ENCODE measurements at places on chromosomes 5 and 9. TPM values are rescaled to one million over a fixed set of nuclear protein-coding genes. Genes with fewer than 3 reads are reported as not detected.

- DNase-seq: no peak
Observed at GRCh38 chr9:77834898-77835488, 186.9 kb upstream of the GNA14 start.

DNA sequence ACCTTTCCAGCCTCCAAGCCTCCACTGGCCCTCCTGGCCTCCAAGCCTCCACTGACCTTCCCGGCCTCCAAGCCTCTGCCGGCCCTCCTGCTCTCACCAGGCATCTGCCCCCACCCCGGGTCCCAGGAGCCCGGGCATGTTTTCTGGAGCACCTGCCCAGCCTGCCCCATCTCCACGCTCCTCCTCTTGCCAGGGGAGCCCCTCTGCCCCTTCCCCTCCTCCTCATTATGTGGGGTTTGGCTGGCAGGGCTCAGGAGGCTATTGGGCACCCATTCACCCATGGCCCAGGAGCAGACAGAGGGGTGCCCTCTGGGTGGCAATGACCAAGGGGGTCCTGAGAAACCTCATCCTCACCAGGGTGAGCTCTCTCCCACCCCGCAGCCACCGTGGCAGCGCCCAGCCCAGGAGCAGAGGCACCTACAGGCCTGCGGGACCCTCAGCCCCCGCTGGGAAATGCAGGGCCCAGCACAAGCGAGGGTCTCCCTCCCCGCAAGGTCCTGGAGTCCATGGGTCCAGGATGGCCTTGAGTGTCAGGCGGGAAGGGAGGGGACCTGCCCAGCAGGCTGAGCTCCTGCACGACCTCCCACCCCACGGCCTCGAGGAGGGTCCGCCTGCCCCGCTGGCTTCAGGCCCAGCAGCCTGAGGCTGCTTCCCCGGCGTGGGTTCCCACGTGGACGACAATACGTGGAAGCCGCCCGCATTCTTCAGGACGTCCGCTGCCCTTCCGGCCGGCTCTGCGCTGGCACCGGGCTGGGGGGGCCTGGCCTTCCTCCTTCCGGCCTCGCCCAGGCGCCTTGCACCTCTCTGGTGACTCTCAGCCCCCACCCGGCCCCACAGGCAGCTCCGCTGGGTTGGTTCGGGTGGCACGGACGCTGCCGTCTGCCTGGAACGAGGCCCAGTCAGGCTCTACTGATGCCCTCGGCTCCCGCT lies 51.4 kb upstream of the NRARP start:
- no peak for DNase-seq

- no peak for DNase-seq
Observed at GRCh38 chr5:119031905-119032304, 39.0 kb upstream of the DMXL1 start.

Gene CCNI2
- 12.5 TPM for total RNA-seq

GRCh38 chr5:79547429-79547822 lies 33.5 kb upstream of the HOMER1 start:
- DNase-seq: no peak

Gene ANKRD33B
- total RNA-seq: 2.0 TPM

GRCh38 chr5:146734936-146735577 lies 143.5 kb downstream of the PPP2R2B start:
- DNase-seq: no peak

Gene S1PR3
- not detected for total RNA-seq

Measured in CD4-positive, alpha-beta memory T cell (primary cell).